A673 (cell line): ENCODE measurements at places on chromosomes 7 and 10. TPM values are rescaled to one million over a fixed set of nuclear protein-coding genes. Genes with fewer than 3 reads are reported as not detected.

DNA sequence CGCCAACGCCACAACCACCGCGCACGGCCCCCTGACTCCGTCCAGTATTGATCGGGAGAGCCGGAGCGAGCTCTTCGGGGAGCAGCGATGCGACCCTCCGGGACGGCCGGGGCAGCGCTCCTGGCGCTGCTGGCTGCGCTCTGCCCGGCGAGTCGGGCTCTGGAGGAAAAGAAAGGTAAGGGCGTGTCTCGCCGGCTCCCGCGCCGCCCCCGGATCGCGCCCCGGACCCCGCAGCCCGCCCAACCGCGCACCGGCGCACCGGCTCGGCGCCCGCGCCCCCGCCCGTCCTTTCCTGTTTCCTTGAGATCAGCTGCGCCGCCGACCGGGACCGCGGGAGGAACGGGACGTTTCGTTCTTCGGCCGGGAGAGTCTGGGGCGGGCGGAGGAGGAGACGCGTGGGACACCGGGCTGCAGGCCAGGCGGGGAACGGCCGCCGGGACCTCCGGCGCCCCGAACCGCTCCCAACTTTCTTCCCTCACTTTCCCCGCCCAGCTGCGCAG lies 424 bp downstream of the EGFR start:
- no peak for DNase-seq

- DNase-seq: peak; percentile 70
Observed at GRCh38 chr10:86798611-86799010, 42.2 kb downstream of the BMPR1A start.

DNA sequence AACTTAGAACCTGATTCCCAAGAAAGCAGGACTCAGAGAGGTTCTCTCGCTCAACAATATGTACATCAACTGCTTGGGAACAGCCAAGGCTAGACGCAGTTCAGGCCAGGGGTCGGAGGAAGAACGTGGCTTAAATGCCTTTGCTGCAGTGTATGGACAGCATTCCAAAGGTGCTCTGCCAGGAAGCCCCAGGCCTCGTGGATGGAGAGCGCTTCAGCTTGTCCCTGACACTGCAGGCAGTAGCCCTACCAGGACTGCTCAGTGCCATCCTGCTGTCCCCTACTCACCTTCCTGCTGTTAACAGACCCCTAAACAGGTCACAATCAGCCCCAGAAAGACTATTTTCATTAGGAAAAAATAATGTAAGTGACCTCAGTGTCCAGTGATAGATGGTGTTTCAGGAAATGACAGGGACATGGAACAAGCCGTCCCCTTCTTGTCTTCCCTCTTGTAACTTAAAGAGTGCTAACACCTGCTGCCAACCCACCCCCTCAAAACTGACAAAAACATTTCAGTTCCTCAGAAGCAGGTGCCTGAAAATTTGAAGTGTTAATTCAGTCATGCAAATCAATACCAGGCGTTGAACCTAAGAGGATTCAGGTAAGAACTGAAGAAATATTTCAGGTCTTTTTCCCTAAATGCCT lies 16.5 kb downstream of the CREB3L2 start:
- no peak for DNase-seq

- DNase-seq: no peak
Observed at GRCh38 chr7:121037957-121038716, 49.6 kb downstream of the CPED1 start.

DNA sequence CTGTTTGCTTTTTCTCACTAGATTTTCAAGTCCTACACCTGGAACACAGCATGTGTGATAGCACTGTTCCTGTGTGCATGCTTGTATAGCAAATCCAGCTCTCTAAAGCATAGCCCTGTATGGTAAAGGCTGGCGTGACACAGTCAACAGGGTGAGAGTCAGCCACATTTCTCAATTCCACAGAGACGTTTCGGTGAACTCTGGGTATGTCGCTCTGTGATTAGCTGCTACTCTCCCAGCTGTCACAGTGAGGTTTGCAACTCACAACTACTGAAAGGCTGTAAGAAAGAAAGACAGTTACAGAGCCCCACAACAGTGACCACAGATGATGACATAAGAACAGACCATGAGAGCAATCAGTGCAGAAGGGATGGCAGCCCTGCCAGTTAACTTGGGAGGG lies 170.6 kb upstream of the IMMP2L start:
- no peak for DNase-seq

ACSL5 gene
- 0.37 and 1.0 TPM in 2 replicates for total RNA-seq
